H4 (cell line): ENCODE measurements at places on chromosomes 11 and 22.
A peak's percentile ranks its signal among the peaks of the same experiment; 100 is the strongest.

- DNase-seq, result peak; percentile 73
These were observed 114.0 kb downstream of the ABTB2 start for GRCh38 chr11:34243600-34244464.

- no peak for DNase-seq
These were observed 68.5 kb upstream of the NARS2 start for GRCh38 chr11:78642979-78643675.

GRCh38 chr22:45834241-45834640 is 142.7 kb downstream of the WNT7B start:
- no peak for DNase-seq

GRCh38 chr11:44629732-44630345 is 64.4 kb downstream of the CD82 start:
- DNase-seq, result no peak
